Umbilical cord (tissue), 2 donors: ENCODE measurements at places on chromosomes 7 and 10. TPM values are rescaled to one million over a fixed set of nuclear protein-coding genes. Genes with fewer than 3 reads are reported as not detected.

The ZNF92 gene
- 17.3 TPM for total RNA-seq

The GTF2IRD1 gene
- total RNA-seq, result 8.9 TPM

The ARID5B gene
- 81.9 TPM for total RNA-seq

The TMEM168 gene
- 25.5 TPM for total RNA-seq

The CCDC3 gene
- total RNA-seq, result 56.8 TPM

The SAP25 gene
- not detected for total RNA-seq

The RTKN2 gene
- 5.1 TPM for total RNA-seq

The LRMDA gene
- 1.7 TPM for total RNA-seq

The SVIL gene
- total RNA-seq, result 122 TPM

The ERVW-1 gene
- 5.5 TPM for total RNA-seq

The MEIG1 gene
- total RNA-seq, result not detected

The COBL gene
- 5.3 TPM for total RNA-seq

The NDUFB2 gene
- total RNA-seq, result 65.7 TPM

The AOAH gene
- 2.6 TPM for total RNA-seq

The EPO gene
- not detected for total RNA-seq

The MOGAT3 gene
- 3.9 TPM for total RNA-seq

The NPY4R2 gene
- not detected for total RNA-seq

The GIMAP8 gene
- total RNA-seq, result 1.2 TPM

The TRIL gene
- 14.2 TPM for total RNA-seq

The CYP3A4 gene
- total RNA-seq, result 0.72 TPM

The HOXA2 gene
- 0.24 TPM for total RNA-seq

The OAT gene
- 114 TPM for total RNA-seq

The LOXL4 gene
- total RNA-seq, result 20.2 TPM

The BRAT1 gene
- 12.5 TPM for total RNA-seq

The SPDYE6 gene
- total RNA-seq, result not detected

The PALS2 gene
- 30.8 TPM for total RNA-seq

The NPSR1 gene
- total RNA-seq, result not detected

The RPP30 gene
- 24.1 TPM for total RNA-seq

The MAP3K8 gene
- total RNA-seq, result 76.6 TPM

The SLC29A4 gene
- total RNA-seq, result 0.24 TPM

The BLNK gene
- 6.7 TPM for total RNA-seq

The HOXA10 gene
- total RNA-seq, result 14.2 TPM

The NOS3 gene
- total RNA-seq, result 4.6 TPM

The GPR37 gene
- 1.2 TPM for total RNA-seq

The MMRN2 gene
- 29.1 TPM for total RNA-seq

The TLX1 gene
- 3.4 TPM for total RNA-seq

The FAM25G gene
- not detected for total RNA-seq

The KIAA1549 gene
- total RNA-seq, result 3.4 TPM

The GRM8 gene
- 4.1 TPM for total RNA-seq

The NUP205 gene
- 53.2 TPM for total RNA-seq

The BAIAP2L1 gene
- total RNA-seq, result 1.2 TPM

The AKAP9 gene
- total RNA-seq, result 99.7 TPM

The UCMA gene
- total RNA-seq, result 3.9 TPM

The C10orf67 gene
- 7.7 TPM for total RNA-seq

The PNLIPRP1 gene
- total RNA-seq, result 2.9 TPM

The SFMBT2 gene
- 11.6 TPM for total RNA-seq

The TRIM50 gene
- 0.48 TPM for total RNA-seq

The OR2A42 gene
- total RNA-seq, result 0.48 TPM

The GPER1 gene
- total RNA-seq, result 16.6 TPM

The SHOC2 gene
- 77.5 TPM for total RNA-seq
